GM20000 (cell line): ENCODE measurements at places on chromosomes 4 and X.

DNA sequence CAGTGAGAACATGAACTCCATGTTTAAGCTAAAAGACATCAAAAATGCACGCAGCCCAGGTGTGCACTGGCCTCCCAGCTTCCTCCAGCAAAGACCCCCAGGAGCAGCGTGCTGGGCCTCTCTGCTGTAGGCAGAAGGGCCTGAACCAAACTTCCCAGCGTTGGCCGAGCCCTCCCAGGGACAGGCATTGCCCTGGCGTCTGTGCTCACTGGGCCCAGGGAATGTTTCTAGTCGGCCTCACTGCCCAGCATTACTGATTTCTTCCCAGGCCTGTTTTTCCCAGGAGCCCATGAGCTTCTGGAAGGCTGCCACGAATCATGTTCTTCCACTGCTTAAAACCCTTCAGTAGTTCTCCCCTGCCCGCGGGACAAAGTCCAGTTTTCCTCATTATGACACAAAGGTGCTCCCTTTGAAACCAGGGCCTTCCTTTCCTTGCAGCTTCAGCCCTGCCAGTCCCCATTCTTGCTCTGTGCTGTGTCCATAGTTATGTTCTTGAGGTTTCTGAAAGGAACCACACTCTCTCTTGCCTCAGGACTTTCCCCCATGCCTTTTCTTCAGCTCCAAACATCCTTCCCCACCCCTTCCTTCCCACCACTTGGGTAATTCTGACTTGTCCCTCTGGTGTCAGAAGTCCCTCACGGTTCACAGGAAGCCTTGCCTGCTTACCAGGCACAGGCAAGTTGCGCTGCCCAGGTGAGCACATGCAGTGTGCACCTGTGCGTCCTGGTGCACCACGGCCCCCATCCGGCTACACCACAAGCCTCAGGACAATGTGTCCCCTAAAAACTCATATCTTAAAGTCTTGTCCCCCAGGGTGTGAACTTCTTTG lies 93.4 kb upstream of the ENPP6 start:
- no peak for DNase-seq

DNA sequence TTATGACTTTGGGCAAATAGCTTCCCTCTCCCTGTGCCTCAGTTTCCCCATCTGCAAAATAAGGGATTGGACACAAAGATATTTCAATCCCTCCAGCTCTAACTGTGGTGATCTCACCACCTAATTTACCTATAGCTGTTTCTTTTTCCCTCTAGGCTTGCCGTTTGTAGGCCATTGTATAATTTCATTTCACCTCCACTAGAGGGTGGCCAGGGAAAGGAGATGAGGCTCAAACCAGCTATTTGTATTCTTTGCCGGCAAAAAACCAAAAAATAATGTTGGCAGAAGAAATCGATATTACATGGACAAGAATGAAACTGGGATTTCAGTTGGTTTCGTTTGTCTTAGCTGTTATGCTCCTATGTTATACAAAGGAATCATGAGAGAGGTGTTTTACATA lies 36.1 kb upstream of the DOCK11 start:
- peak; percentile 27 for DNase-seq

- no peak for DNase-seq
Measured at GRCh38 chr4:115671581-115671980, 558.2 kb upstream of the NDST4 start.

DNA sequence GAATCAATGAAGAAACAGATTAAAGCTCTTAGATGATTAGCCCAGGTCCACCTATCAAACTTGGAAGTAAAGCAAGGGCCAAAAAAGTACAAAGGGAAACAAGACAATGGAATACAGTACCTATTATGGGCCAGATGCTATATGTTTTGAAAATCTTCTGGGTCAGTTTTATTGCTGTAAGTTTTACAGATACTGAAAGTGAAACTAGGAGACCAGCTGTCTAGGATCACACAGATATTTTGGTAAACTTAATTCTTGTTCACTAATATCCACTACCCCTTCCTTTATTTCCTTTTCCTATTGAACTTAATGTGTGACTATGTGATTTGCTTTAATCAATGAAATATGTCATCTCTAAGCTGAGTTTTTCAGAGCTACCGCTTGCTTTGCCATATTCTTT lies 505.4 kb upstream of the PITX2 start:
- no peak for DNase-seq

- no peak for DNase-seq
Measured at GRCh38 chrX:49726966-49727365, 31.2 kb upstream of the PAGE1 start.

- DNase-seq: no peak
Measured at GRCh38 chr4:153822316-153822715, 33.4 kb upstream of the SFRP2 start.

- no peak for DNase-seq
Measured at GRCh38 chr4:53617101-53617680, 25.9 kb upstream of the LNX1 start.

GRCh38 chr4:42671431-42672194 lies 14.7 kb upstream of the ATP8A1 start:
- DNase-seq: no peak

GRCh38 chrX:38718311-38718710 lies 82.9 kb upstream of the MID1IP1 start:
- no peak for DNase-seq

- DNase-seq: peak; percentile 37
Measured at GRCh38 chr4:173529477-173530325, at the start of gene HAND2. HAND2 (minus strand) TSS chr4:173530229; CDS start chr4:173529289, 940 bp downstream.

GRCh38 chr4:142696334-142697122 lies 149.6 kb downstream of the INPP4B start:
- DNase-seq: no peak

GRCh38 chr4:87589531-87589930 lies 18.8 kb upstream of the DSPP start:
- no peak for DNase-seq

DNA sequence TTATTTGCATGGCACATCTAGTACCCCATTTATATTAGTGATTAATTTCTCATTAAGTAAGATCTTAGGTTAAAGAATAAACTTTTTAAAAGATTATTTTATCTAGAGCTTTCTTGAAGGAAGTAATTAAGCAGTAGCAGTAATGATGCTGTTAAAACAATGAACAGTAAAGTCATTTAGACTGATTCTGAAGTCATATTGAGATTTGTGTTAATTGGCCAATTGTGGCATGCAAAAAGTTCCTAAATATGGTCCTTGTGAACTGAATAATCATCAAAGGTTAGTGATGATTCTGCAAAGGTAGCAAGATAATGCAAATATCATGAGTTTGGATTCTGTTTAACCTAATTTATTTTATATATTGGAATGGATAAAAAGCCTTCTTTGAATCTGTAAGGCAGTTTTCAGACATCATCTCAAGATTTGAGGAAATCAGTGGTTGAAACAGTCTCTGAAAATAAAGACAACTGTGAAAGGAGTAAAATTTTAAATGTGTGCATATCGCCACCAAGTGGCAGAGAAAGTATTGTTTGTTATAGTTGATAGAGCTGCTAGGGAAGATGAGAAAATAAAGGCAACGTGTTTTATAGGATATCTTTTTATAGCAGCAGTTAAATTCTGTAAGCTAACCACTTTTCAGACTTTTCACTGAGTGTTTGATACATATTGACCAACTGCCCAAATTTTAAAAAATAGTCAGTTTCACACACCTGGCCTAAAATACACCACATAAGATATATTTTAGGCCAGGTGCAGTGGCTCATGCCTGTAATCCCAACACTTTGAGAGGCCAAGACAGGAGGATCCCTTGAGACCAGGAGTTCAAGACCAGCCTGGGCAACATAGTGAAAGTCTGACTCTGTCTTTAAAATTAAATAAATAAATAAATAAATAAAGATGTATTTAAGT lies 79.6 kb downstream of the CCKAR start:
- peak; percentile 39 for DNase-seq

- peak; percentile 12 for DNase-seq
Measured at GRCh38 chrX:133415276-133416105, at the start of gene GPC4. GPC4 (minus strand) TSS chrX:133415489; CDS start chrX:133414965, 524 bp downstream.

- DNase-seq: no peak
Measured at GRCh38 chr4:3290889-3291321, 1.9 kb upstream of the RGS12 start.

DNA sequence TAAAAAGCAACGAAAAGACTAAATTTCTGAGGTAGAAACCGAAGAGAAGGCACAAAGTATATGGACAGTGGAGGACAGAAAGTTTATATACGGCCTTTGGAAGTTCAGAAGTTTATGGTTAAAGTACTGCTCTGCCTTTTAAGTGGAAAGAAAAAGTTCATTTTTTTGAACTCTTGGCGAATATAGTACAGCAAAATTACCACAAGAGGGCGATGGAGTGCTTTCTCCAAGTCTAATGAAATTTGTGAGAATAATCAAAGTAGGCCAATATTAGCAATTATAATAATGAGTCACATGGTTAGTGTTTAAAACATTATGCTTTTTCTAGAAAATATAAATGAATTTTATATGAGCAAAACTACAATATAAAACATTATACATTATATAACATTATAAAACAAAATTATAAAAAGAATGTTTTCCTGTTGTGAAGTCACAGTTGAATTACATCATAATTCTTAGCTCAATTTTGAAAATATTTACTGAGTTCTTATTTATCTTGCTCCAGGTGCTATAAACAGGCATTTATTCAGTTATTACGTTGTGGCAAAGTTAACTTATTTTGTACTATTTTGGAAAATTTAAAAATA lies 136.2 kb upstream of the BMPR1B start:
- DNase-seq: peak; percentile 34

- no peak for DNase-seq
Measured at GRCh38 chr4:15691346-15692135, 9.9 kb downstream of the FAM200B start.

DNA sequence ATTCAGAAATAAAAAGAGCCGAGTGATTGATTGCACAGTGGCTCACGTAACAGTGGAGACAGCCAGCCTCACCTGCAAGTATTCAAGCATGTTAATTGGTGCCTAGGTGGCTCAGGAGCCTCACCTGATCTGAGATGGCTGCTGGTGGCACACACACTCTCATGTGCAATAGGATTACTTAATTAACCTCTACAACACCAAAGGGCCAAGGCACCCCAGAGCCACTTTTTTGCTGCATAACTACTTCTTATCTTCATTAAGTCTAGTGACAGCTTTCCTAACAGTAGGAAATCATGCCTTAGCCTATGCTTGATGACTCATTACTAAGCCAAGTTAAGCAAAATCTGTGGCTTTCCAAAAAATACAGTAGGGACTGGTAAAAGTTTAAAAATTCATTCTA lies 117.3 kb upstream of the NOCT start:
- no peak for DNase-seq

- no peak for DNase-seq
Measured at GRCh38 chr4:19739101-19739651, 512.5 kb upstream of the SLIT2 start.

GRCh38 chr4:137534516-137534915 lies 2.2 kb upstream of the PCDH18 start:
- DNase-seq: no peak

DNA sequence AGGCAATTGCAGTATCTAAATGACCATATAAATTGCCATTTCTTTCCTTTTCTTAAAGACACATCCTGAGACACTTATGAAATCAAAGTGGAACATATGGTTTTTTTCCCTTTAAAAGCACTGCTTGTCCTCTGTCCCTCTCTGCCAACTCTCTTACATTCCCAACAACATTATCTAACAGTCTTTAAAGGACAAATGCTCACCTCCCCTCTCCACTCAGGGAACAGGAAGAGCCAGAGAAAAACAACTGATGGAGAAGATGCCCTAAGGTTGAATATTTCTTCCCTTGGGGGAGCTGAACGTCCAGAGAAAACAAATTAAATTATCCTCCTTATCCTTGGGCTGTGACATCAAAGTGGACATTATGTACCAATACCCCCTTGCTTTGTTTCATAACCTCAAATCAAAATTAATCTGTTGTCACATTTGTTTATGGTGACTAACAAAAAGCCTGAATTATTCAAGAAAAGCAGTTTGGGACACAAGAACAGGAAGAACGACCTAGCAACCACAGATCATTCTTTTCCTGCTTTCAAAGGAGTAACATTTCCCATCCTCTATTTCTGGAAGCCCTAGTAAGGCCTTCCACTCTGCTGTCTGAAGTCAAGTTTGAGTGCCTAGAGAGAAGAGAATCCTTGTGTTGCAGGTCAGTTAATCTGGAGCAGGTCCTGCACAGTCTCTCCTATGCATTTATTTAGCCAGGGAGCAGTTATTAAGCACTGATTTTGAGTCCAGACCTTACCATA lies 52.6 kb upstream of the PAGE1 start:
- no peak for DNase-seq

GRCh38 chr4:109383823-109384222 lies 49.8 kb upstream of the SEC24B start:
- DNase-seq: no peak

GRCh38 chrX:150848914-150849365 lies 49.5 kb downstream of the CD99L2 start:
- DNase-seq: no peak

DNA sequence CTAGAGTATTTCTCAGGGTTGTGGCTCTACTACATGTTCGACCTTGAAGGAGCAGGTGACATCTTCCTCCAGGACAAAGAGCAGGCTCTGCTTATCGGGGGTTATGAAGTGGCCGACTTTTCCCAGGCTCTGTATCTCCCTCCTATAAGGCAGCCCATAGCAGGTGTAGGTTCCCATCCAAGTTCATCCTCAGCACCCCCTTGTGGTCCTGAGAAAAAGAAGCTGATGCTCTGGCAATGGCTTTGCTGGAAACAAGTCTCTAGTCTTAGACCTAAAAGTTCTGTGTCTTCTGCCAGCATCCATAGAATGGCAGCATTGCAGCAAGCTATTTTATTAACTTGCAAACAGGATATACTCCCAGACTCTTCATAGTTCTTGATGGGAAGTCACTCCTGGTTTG lies 836.6 kb upstream of the PRKX start:
- DNase-seq: no peak

DNA sequence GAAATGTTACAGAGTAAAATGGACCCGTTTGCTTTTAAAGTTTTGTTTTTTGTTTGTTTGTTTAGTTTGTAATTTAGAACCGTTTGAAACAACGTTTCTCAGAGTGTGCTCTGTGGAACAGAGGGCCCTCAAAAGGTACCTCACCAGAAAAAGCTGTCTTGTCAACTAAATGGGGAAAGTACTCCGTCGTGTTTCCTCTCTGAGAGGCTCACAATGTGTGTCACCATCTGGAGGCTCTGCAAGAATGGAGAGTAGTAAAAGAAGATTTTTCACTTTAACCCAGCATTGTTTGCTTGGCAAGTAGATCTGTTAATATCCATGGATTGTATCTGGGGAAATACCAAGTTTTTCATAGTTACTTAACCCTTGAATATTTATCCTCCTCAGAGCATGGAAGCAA lies 1.5 kb upstream of the ENPEP start:
- DNase-seq: no peak

DNA sequence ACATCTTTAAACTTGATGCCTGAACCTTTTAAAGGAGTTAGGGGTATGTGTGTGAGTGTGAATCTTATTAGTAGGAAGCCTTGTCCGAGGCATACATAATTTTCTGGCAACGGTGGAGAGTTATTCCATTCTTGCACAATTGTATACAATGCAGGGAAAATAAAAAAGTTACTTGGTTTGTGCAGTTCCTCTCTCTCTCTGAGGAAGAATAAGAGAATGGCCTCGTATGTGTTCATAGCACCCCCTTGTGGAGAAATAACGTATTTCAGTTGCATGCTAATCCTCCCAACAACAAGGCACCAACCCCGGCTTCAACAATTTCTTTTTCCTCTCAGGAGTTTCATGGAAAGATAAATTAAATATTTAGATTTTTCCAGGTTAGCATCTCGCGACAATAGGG lies 33.7 kb upstream of the FGF13 start:
- peak; percentile 6 for DNase-seq
